Activated naive CD8-positive, alpha-beta T cell treated with anti-CD3 and anti-CD28 coated beads, Interleukin-2, amount 50 U/mL, for 24 hours (primary cell): ENCODE measurements at places on chromosomes 4 and X.

DNA sequence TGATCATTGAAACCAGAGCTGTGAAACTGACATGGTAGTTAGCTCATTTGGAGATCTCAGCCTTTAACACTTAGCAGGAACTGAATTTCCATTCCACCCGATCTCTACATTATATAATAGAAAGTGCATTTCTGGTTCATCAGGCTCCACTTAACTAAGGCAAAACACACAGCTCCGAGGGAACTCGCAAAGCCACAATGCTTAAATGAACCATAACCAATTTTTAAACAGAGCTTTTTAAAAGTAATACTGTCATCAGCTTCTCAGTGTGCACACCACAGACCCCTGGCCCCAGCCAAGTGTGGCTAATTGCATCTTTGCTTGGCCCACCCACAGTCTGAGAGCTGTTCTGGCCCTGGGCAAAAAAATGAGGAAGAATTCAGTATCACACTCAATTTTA lies 66.1 kb downstream of the DCHS2 start:
- no peak for DNase-seq

DNA sequence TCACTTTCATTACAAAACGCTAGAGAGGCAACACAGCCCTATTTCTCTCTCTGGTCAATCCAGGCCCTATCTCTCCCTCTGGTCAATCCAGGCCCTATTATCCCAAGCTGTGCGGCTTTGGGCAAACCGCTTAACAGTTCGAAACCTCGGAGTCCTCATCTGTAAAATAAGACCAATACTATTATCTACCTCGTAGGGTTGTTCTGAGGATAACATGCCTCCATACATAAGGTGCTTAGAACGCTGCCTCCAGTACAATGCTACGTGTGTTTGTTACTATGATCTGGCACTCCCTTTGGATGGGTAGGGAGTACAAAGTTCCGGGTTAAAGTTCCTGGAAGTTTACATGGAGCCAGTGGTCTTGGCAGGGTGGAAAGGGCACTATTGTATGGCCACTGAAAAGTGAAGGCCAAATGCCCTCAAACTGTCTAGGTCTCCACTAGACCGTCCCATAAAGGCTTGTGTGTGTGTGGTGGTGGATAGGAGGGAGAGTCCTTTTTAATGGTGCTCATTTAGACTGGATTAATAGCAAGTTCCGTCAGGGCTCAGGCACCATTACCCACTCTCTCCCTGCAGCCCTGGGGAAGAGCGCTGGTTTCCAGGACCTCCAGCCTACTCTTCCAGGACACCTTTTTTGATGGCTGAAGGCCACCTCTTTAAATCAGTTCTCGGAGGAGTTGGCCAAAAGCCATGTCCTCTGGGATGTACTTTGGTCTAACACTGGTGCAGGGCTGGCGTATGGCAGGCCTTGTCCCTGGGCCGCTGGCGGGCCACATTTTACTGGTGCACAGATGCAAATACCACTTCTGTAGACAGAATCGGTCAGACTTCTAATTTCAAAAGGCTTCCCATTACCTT lies 75.6 kb upstream of the BCOR start:
- no peak for DNase-seq

- no peak for DNase-seq
Observed at GRCh38 chr4:61149278-61149677, 50.8 kb upstream of the ADGRL3 start.

DNA sequence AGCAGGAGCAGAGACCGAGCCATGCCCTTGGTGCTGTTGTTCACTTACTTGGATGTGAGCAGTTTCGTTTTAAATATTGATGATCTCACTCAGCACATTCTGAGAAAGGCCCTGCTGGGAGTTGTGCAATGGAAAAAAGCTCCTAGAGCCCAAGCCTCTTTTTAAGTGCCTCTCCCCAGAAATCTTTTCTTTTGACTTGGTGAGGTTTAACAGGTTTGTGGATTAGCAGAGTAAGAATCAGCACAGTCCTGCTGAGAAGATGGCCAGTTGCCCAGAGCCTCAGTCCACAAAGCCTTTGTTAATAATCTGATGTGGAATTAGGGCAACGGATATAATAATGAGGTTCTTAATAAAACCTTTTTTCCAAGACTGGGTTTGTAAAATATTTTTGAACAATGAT lies 157.5 kb upstream of the ATP6AP2 start:
- DNase-seq: no peak

GRCh38 chr4:138200236-138200590 lies 41.9 kb downstream of the SLC7A11 start:
- no peak for DNase-seq

- no peak for DNase-seq
Observed at GRCh38 chr4:81039351-81039972, 9.0 kb downstream of the BMP3 start.

- no peak for DNase-seq
Observed at GRCh38 chr4:83153417-83153816, 38.9 kb upstream of the PLAC8 start.

GRCh38 chrX:51776851-51777250 lies 33.6 kb downstream of the GSPT2 start:
- DNase-seq: no peak

- no peak for DNase-seq
Observed at GRCh38 chr4:4595252-4595651, 53.4 kb upstream of the STX18 start.

DNA sequence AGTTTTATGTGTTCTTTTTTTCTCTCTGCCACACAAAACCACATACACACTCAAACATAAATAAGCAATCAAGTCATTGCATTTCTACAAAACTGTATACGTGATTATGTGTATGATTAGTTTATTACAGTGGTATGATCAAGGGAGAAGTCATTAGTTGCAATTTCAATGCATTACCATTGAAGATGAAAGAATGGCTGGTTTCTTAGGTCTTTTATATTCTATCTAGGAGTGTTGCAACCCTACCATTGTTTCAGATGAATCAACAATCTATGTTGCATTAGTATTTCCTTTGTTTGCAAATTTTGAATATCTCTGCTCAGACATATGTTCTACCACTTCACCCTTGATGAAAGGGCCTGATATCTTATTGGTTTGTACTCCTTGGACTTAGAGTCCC lies 6.8 kb downstream of the ANXA3 start:
- no peak for DNase-seq

DNA sequence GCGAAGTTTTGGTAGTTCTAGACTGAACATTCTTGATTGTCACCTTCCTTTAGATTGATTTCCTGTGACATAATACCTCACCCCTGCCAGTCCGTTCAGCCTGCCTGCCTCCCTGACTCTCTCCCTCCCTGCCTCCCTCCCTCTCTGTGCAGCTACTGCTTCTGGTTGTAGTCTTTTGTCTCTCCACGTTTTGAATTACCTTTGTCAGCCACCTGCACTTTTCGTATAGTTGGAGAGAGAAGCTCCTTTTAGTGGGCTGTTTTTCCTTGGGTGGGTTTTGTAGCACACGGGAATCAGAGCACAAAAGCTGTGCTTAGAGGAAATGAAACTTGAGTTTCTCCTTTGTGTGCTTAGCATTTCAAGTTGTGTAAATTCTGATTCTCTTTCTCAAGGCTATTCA lies 32.6 kb upstream of the MSMO1 start:
- peak; percentile 10 for DNase-seq

DNA sequence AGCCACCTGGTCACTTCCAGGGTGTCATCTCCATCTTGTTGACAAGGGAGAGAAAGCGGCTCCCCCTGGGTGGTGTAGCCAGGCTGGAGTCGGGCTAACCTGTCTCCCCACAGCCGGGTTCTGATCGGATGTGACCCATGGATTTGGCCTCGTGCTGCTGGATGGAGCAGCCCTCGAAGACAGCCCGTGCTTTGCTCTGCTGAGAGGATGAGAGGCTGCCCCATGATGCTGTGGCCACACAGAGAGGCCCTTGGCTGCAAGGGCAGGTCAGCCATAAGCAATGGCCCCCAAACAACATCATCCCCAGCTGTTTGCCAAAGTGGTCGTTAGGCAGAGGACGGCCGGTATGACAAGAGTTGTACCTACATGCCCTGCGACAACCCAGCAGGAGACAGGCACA lies 106.6 kb downstream of the HMX1 start:
- DNase-seq: no peak

GRCh38 chr4:25775166-25775565 lies 87.6 kb downstream of the SEL1L3 start:
- DNase-seq: no peak

DNA sequence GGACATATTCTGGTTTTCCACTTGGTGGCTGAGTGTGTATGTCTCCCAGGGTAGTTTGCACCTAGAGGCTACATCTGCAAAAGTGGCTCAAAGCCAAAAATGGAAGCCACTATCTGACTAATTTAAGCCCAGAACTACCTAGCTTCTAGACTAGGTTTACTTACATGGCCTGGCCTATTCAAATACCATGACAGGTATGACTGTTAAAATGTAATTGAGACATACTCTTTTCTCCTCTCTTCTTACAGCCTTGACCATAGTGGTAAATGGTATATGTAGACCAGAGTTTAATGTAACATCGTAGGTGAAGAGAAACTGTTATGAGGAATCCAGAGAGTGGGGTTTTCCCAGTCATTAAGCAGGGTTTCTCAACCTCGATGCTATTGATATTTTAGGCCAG lies 2.6 kb upstream of the TRPC5 start:
- no peak for DNase-seq

DNA sequence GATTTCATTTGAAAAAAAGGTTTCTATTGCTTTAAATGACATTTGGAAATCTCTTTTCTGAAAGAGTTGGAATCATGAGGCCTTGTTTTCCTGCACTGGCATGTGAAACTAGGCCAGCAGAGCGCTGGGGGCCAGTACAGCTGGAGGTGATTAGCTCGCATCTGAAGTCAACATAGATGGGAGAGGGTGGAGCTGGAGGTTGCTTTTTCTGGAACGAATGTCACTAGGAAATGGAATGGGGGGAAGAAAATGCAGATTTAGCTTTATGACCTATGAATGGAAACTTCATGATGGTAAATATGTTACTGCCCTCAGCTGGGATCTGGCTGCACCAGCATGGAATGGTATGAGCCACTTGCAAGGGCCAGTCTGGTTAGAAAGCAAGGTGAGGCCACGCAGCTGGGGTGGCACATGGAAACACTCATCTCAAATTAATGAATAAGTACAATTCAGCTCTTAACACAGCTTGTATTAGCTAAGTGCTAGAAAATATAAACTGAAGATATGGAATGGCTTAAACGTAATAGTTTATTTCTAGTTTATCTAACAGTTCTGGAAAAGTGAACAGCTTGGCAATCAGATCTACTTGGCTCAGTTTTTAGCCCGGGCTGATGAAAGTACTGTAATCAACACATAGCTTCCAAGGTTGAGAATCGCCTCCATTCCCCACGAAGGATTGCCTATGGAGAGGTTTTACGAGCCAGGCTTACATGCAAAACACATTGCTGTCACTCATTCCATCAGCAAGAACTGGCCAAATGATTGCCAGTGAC lies 32.5 kb downstream of the SLC10A6 start:
- DNase-seq: no peak

GRCh38 chr4:148214529-148215166 lies 227.6 kb downstream of the NR3C2 start:
- no peak for DNase-seq

- DNase-seq: no peak
Observed at GRCh38 chr4:105710012-105710600, 1.5 kb downstream of the GSTCD start.

- DNase-seq: peak; percentile 44
Observed at GRCh38 chr4:152045807-152046571, 285.2 kb upstream of the GATB start.

DNA sequence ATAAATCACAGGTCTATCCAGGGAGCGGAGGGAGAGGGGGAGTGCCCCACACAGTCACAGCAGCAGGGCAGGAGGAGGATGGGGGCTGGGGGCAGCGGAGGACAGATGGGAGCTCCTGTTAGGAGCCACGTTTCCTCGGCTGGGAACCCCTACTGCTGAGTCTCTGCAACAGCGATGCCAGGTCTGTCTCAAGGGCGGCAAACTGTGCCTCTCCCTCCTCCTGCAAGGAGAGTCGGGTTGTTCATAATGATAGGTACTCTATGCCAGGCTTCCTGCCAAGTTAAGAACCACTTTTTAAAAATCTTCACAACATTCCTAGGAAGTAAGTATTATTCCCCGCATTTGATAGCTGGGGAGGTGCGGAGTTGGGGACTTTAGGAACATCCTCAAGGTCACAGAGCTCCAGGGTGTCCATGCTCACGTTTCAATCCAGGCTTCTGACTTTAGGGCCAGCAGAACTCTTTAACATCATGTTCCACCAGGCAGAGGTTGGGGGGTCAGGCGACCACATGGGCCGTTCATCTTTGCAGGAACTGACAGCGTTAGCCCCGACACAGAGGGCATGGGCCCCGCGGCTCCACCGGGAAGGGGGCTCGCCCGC lies 98.3 kb upstream of the MAML3 start:
- peak; percentile 41 for DNase-seq

GRCh38 chrX:39820938-39821708 lies 276.6 kb downstream of the BCOR start:
- DNase-seq: peak; percentile 23
